ENCODE measurements at places on chromosomes 7 and 10.
A peak's percentile ranks its signal among the peaks of the same experiment; 100 is the strongest.

DNA sequence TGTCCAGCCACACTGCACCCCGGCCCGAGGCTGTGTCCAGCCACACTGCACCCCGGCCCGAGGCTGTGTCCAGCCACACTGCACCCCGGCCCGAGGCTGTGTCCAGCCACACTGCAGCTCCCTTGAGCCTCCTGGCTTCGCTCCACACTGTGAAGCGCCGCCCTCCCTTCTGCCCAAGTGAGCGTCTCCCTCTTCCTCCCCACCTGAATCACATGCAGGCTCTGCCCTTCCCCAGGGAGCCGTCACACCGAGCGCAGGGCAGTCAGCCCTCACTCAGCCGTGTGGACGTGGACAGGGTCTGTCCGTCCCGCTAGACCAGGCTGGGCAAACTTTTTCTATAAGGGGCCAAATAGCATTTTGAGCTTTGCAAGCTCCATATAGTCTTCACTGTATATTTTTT is 27.6 kb downstream of the CFAP46 start:
- DNase-seq: no peak

- DNase-seq: no peak
Measured at GRCh38 chr10:35324196-35324595, 12.1 kb upstream of the CCNY start.

DNA sequence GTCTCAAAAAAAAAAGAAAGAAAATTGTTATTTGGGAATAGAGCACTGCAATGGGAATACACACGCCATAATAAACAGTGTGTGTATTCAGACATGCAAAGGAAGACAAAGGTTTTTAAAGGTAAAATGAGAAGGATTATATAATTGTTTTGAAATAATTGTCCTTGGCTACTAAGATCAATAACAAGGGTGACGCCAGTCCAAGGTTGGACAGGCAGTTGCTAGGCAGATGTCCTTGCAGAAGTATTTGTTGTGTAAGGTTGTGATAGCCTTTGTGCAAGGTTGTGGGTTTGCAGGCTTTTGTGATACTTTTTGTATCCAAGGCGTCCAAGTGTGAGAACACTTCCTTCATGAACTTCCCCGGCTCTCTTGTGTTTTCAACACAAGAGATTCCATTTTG is 72.3 kb upstream of the PRLHR start:
- DNase-seq: no peak

DNA sequence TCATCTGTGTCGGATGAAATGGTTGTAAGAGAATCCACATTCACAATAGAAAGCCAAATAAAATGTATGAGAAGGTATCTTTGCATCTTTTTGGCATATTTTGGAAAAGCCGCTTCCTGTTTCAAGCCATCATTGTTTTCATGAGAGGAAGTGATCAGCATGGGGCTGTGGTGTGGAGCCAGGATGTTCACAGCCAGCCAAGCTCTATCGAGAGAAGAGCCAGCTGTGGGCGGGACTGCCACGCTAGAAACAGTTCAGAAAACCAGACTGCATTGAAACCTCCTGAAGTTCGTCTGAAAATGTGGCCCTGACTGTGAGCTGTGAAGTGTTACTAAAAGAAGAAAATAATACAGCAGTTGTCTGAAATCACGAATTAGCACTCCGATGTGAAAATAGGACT is 21.2 kb upstream of the NPS start:
- DNase-seq: peak; percentile 64

DNA sequence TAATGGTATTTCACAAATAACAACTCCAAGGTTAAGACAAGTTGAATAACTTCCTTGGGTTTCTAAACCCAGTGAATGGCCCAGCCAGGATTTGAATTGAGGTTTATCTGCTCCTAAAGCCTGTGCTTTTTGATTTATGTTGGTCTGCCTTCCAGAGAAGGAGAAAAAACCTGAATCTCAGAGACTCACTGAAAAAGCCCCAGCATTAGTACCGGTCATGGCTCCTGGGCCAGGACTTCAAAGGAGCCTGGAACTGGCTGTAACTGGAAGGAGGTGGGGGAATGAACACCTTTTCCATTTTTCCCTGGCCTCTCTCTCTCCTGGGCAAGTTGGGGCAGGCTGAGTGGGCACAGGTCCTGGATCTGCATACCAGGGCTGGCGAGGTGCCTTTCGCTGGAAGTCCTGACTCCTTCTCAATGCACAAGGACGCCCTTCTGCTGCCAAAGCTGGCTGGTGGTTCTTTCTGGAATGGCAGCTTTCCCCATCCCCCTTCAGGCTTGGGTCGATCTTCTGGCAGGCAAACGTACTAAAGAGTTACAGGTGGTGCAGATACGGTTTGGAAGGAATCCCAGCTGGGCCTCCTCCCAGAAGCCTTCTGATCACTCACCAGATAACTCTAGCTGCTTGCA is 268.2 kb downstream of the PTEN start:
- peak; percentile 51 for DNase-seq

DNA sequence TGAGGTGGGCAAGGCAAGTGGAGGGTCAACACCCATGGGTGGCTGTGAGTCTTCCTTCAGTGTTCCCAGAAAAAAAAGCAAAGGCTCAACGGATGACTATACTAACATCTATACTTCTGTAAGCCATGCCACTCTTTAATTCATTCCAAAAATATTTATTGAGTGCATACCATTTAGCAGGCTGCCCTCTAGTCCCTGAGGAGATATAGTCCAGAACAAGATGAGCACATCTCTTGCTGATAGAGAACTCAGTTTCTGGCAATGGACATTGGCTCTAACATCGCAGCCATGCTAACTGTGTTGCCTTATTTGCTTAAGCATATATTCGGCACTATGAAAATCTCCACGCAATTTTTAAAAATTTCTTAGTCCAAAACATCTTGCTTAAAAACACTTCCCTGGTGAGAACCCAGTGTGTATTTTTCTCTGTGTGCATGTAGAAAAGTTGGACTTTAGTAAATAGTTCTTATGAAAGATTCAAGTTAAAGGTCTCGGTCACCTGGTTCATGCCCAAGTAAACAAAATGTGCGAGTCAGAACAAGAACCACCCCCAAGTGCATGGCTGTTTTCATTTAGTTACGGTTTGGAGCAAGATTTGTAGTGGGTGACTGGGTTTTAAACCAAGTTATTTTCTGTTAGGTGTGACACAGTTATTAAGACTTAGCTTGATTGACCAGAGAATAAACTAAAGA is 69.8 kb downstream of the MET start:
- DNase-seq: peak; percentile 46

- DNase-seq: no peak
Measured at GRCh38 chr7:107690611-107691010, 30.0 kb downstream of the SLC26A4 start.

DNA sequence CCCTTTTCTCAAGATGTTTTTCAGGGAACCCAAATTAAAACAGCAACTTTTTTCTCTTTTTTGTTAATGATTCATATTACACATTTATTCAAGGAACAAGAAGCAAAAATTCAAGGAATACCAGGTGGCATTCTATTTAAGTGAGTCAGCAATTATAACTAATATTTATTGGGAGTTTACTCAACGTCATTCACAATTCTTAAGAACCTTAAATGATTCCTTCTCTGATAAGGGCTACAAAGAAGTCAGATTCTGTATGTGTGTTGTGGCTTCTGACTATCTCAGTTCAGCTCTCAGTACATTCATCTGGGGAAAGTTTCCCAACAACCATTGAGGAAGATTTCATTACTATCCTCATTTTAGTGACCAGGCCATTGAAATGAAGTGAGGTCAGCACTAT is 470.7 kb upstream of the AKR1E2 start:
- DNase-seq: no peak

DNA sequence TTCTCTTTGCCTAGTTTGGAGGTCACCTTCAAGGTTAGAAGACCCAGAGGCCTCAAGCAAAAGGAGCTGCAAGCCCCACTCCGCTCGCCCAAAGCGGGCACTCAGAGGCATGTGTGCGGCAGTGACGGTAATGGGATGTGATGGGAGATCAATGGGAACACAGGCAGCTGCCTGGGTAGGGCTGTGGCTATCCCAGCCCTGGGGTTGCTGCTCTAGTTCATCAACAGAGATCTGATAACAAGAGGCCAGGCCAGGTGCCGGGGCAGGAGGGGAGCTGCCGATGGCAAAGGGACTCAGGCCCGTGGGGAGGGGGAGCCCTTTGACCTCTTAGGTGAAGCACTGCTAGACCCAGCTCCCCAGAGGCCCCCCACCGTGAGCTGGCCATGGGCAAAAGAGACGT is 52.0 kb upstream of the GNA12 start:
- DNase-seq: no peak

DNA sequence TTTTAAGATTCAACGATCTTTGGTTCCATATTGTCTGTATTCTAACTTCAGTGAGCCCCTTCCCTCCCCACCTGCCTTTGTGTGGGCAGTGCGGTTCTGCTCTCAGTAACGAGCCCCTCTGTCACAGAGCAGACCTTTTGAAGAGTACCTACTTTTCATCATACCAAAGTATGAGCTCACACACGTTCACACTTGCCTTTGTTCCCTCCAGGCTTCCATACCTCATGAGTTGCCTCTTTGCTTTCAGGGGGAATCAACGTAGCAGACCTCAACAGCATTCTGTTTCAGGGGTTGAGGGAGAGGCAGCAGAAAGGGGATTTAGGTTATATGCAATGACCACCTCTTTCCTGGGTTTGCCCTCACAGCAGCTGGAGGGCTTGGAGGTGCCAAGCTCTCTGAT is 211.4 kb upstream of the MDFIC start:
- no peak for DNase-seq

DNA sequence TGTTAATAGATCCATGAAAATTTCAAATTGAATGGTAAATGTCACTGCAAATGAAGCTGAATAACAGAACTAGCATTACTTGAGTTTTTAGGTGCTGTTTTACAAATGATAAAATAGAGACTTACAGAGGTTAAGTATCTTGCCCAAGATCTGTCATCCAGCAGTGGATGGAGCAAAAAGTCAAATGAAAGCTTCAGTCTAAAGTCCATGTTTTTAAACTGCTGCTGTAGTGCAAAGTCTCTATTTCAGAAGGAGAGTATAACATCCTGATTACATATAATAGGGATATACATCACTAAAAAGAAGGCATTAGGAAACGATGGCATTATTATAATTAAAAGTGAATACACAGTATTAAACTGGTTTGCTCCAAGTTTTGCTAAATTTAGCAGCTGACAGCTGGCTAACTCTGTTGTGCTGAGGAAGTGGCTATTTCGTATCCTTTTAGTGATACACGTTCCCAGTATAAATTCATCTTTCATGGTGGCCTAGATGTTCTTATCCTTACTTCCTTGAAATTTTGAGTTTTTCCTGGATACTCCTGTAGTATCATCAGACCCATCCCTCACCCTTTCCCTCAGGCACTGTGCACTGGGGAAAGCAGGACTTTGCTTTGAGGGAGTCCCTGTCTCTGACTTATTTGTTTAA is 603.2 kb downstream of the MAGI2 start:
- DNase-seq: no peak

DNA sequence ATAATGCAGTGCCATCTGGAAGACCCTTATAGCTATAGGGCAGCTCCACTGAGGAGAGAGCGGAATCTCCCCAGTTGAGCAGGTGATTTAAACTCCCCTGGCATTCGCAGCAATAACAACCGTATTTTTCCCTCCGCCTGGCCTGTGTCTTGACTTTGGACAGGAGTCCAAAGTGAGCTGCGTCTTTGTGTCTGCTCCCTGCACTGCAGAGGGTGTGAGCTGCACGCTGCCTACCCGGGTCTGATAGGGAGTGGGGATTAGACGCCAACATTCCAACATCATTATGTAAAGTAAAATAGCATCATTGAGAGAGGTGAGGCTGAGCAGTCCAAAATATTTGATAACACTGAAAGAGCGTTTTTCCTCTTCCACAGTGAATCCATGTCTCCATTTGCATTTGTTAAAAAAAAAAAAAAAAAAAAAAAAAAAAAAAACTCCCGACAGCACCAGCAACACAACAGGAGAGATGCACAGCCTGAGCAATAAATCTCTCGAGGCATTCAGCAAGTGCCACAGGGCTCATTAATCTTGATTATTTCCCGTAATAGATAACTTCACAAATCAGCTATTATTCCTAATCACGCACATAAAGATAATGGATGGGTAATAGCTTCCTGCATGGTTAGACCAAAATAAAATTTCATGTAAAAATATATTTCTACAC is 68.6 kb downstream of the CELF2 start:
- DNase-seq: peak; percentile 64

GRCh38 chr10:98778277-98778759 is 331.6 kb upstream of the HPS1 start:
- no peak for DNase-seq

- no peak for DNase-seq
Measured at GRCh38 chr7:651032-651728, 75.3 kb upstream of the DNAAF5 start.

- DNase-seq: no peak
Measured at GRCh38 chr10:82162549-82163195, 287.7 kb downstream of the NRG3 start.

GRCh38 chr7:16670021-16670420 is 24.0 kb downstream of the BZW2 start:
- no peak for DNase-seq

- DNase-seq: no peak
Measured at GRCh38 chr10:11462071-11462470, 149.4 kb downstream of the USP6NL start.

DNA sequence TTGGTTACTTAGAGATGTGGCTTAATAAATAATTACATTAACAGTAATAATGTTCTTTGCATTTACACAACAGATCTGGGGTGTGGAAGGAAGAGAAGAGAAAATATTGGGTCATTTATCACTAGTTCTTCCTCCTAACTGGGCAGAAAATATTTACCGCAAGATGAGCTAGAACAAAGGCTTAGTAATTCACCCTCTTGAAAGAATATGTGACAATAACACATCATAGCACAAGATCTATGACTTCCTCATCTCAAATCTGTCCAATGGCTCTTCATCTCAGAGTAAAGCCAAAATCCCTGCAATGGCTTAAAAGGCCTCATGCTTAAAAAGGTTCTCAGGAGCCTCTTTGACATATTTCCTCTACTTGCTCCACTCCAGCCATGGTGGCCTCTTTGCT is 178.6 kb downstream of the ZNF438 start:
- DNase-seq: no peak

GRCh38 chr7:105655067-105655466 is 73.8 kb upstream of the EFCAB10 start:
- peak; percentile 70 for DNase-seq

DNA sequence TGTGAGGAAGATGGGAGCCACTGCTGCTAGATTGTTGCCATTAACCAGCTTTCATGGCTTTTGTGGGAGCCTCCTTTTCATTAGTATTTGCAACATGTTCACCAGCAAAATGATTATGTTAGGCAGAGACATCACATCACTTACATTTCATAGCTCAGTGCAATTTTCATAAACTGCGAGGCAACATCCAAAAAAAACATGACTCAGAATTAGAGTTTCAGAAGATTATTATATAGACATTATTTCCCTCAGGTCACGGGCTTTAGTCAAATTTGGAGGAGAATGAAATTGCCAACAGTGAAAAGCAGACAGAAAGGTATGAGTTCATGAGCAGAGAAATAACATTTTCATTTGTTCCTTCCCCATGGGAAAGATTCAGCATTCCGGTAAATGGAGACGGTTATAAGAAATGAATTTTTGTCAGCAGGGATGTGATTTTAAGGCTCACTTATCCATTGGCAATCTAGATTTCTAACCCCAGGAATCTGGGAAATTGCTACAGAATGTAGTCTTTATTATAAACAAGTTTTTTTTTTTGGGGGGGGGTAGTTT is 573.2 kb downstream of the AUTS2 start:
- no peak for DNase-seq

Measured in stomach (tissue), 19 donors.